Astrocyte (in vitro differentiated cells and primary cell): ENCODE measurements at places on chromosomes 4 and X. TPM values are rescaled to one million over a fixed set of nuclear protein-coding genes. Genes with fewer than 3 reads are reported as not detected.

Gene SPANXA1
- total RNA-seq, result not detected in 2 replicates

Gene MAGEA4
- total RNA-seq, result not detected in 2 replicates

Gene FHIP1A
- 2.4 and 4.1 TPM in 2 replicates for total RNA-seq

Gene PCSK1N
- 62.0 and 65.0 TPM in 2 replicates for total RNA-seq

GRCh38 chr4:38734446-38734845 is 48.3 kb downstream of the TLR10 start:
- H3K27me3 ChIP-seq, result peaks cover 5% of the 10 kb centered on the region
- no peaks in the 10 kb centered on the region for H3K36me3 ChIP-seq
- H3K4me3 ChIP-seq, result no peak overlapping the region
- H3K4me1 ChIP-seq, result peaks cover 5% of the 10 kb centered on the region
- DNase-seq, result no peak
